ENCODE measurements at places on chromosomes 7 and 10.

DNA sequence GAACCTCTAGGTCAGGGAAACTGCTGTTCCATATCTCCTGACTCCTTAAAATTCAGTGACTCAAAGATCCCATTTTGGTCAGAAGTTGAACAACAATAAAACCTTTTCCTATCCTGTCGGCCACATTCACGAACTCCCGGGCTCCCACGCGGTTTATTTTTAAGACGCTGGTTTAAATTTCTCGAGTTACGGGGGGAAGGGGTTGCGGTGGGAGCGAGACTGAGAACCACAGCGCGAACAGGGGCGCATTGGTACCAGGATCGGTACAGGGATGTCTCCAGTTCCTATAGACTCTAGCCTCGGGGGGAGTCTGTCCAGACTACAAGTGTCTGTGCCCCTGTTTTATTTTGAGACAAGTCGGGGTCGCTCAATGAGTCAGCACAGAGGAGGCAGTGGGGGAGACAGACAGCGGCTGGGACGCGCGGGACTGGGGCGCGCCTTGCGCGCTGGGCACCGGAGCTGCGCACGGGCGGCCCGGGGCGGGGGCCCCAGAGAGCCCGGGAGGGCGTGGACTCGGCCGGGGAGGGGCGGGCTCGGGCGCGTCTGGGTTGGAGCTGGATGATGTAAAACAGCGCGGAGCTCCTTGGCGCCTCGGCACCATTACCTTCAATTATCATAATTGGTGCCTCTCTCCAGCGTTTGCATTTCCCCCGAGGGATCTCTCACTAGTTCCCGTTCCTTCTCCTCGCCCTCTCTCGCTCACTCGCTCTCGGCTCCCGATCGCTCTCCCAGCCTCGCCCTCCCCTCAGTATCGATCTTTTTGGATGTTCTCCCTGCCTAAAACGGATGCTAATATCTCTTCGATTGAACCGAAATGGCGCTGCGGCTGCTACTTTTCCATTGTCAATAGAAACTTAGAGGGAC, 8.7 kb upstream of the BAMBI start:
- DNase-seq = peak; percentile 54

DNA sequence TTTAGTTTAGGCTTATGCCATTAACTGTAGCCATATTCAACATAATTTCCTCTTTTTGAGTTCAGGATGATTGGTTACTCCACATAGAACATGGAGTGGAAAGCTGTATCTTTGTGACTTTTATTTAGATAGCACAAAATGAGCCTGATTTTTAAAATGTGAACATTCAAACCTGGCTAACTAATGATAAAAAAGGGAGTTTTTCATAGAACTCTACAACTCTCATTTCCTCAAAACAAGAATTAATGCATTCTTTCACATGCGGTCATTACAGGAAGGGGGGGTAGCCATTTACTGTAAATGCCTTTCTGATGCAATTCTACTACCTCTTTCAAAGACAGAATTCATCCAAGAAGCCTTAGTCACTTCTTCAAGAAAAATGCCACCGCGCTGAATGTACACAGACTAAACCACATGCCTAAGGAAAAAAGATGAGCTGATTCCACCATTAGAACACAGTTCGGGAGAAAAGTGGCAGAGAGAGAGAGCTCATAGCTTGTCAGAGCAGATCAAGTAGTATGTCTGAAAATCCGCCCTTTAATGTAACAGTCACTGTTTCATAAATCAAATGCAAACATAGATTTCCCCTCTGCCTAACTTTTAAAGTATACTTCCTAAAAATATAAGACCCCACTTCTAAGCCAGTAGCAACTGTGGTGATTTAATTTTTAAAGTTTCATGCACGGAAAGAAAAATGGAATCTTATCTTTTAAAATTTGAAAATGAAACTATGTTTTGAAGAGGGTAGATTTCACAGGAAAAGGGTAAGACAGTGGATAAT, 226.4 kb upstream of the KLF14 start:
- DNase-seq = no peak

- no peak for DNase-seq
These were observed 29.4 kb upstream of the TNRC18 start for GRCh38 chr7:5452937-5453540.

GRCh38 chr7:38905056-38905759, 3.8 kb downstream of the VPS41 start:
- no peak for DNase-seq

- no peak for DNase-seq
These were observed 46.9 kb upstream of the STK17A start for GRCh38 chr7:43535810-43536585.

GRCh38 chr10:58781873-58782488, 269.3 kb downstream of the BICC1 start:
- DNase-seq = no peak

- DNase-seq = no peak
These were observed 6.0 kb downstream of the GPR146 start for GRCh38 chr7:1050254-1050906.

DNA sequence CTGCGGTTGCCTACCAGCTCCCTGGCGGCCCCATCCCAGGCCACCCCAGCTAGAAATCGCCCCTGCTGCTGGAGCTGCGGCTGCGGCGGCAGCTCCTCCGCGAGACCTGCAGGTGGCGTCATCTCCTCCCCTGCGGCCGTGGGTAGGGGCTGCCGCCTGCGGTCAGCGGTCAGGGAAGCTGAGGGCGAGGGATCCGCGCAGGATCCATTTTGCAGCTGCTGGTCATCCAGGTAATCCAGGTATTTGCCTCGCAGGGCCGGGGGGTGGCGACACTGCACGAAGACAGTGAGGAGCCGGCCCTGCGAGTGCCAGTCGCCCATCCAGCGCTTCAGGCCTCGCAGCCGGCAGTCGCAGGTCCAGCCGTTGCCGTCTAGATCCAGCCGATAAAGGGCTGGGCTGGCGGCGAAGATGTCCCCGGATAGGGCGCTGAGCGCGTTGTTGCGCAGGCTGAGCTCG, 1.5 kb downstream of the TRIL start:
- peak; percentile 17 for DNase-seq

GRCh38 chr10:70589762-70590654, 12.5 kb downstream of the PRF1 start:
- no peak for DNase-seq

DNA sequence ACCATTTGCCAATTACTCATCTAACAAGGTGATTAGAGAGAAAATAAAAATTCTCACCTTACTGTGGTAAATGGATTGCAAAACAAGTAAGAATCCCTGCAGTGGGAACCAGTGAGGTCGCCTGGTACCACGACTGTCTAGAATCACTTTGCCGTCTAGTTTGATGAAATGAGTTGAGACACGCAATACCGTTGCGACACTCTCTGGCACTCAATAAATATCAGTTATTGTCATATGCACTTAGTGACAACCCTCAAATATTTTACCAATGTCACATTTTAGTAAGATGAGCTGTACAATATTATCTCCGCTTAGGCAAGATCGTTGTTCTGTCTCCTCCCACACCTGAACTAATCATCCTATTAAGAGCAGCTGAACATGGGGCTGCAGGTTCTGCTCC, 114.4 kb upstream of the ADARB2 start:
- no peak for DNase-seq

GRCh38 chr10:119444866-119445265, 97.7 kb downstream of the RGS10 start:
- DNase-seq = no peak

DNA sequence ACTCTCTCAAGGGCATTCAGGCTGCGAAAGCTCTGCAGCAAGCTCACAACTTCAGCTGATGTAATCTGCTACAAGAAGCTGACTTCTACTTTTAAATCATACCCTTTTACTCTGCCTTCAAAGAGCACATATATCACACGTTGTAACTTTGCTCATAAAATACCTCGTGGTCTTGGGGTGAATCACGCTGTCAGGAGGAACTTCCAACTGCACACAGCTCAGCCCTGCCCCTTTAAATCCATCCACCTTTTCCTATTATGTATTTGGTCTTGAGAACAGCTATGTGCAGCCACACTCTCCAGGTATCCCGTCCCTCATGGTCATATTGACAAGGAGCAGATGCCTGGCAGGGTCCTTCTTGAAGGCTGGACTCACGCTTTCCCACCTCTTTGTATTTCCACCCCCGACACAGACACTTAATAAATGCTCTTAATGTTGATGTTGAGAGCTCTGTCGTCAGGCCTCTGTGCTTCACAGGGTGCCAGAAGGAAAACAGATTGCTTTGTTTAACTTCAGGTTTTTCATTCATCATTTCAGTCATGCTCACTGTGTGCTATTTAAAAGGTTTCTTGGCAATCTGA, 47.6 kb downstream of the ICA1 start:
- DNase-seq = no peak

GRCh38 chr7:41731493-41732435, 28.9 kb upstream of the INHBA start:
- DNase-seq = no peak
